Activated T-helper 17 cell treated with anti-CD3 and anti-CD28 coated beads, Interleukin-2, amount 50 U/mL, for 72 hours (primary cell): ENCODE measurements at places on chromosomes 12 and 14. TPM values are rescaled to one million over a fixed set of nuclear protein-coding genes. Genes with fewer than 3 reads are reported as not detected.

DNA sequence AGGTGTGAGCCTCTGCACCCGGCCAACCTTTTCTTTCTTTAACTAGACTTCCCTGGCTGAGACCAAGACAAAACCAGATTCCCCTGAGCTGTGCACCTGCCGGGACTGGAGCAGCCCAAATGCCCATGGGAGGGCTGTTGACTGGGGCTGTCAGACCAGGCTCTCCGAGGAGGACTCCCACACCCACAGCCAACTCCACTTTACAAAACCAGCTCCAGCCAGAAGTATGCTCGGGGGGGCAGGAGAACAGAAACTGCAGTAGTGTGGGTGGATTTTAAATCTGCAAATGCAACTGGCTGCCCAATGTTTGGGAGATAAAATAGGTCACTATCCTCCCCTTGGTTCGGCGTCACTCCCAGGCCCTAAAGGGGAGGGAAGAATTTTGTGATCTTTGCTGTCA is 78.5 kb downstream of the VCPKMT start:
- ATAC-seq: no peak

DNA sequence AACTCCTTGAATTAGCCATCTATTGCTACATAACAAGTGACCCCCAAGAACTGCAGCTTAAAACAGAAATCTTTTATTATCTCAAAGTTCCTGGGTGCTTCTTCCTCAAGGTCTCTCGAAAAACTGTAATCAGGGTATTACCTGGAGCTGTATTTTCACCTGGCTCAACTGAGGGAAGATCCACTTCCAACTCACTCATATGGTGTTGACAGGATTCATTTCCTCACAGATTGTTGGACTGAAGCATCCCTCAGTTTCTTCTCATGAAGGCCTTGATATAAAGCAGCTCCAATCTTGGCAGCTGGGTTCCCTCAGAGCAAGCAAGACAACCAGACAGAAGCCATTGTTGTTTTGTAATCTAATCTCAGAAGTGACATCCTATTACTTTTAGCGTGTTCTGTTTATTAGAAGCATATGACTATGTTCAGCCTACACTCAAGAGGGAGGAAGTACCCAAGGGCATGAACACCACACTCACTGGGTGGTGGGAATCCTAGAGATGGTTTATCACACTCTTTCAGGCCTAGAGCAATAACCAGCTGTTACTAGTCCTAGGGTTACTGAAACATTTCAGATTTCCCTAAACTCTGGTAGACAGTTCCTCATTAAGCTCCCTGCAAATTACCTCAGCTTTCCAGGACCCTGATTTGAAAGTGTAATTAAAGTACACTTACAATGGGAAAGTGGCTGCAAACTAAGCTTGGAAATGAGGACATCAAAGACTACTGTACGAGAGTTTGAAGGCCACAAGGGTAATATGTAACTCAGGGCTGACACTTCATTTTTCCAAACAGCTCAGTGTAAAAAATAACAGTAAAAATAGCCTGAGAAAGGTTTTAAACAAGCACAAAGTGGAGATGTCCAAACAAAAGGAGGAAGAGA is 222.2 kb downstream of the SEC23A start:
- no peak for ATAC-seq

DNA sequence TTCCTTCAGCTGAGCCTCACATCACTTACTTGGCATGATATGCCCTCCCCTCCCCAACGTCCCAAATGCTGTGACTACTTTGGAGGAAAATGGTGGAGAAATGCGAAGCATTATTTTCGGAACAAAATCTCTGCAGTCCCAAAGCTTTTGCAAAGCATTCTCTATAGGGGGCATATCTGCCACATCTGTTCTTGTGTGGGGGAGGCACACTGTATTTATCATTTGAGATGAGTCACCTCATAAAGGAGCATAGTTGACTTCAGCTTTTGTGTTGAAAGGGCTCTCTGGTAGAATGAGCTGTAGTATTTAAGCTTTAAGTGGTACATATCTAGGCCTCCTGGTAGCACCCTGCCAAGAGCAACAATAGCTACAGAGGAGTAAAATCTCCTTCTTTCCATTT is 447.5 kb downstream of the ADAMTS20 start:
- no peak for ATAC-seq

- no peak for ATAC-seq
Measured at GRCh38 chr12:2008677-2009076, 4.4 kb upstream of the DCP1B start.

- no peak for ATAC-seq
Measured at GRCh38 chr12:32201096-32201495, 94.4 kb downstream of the BICD1 start.

OR6C2 gene
- total RNA-seq: not detected
